ENCODE measurements at places on chromosomes 1 and 21.
A peak's percentile ranks its signal among the peaks of the same experiment; 100 is the strongest.

DNA sequence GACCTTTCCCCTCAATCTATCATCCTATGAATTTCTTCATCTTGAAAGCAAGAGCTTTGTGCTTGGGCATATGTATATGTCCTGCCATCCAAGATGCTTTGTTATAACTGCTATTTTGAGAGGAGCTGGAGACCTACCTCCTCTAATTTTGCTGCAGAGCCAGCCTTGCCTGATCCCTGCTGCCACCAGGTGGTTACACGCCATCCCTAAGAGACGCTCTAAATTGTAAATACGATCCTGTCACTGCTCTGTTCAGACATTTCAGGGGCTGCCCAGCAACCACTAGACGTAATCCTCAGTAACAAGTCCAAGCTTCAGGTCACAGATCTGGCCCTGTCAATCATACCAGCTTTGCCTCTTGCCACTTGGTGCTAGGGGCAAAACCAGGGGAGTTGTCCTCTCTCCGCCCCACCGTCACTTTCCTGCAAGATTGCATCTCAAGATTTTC lies 32.9 kb downstream of the GPA33 start:
- DNase-seq: peak; percentile 89

DNA sequence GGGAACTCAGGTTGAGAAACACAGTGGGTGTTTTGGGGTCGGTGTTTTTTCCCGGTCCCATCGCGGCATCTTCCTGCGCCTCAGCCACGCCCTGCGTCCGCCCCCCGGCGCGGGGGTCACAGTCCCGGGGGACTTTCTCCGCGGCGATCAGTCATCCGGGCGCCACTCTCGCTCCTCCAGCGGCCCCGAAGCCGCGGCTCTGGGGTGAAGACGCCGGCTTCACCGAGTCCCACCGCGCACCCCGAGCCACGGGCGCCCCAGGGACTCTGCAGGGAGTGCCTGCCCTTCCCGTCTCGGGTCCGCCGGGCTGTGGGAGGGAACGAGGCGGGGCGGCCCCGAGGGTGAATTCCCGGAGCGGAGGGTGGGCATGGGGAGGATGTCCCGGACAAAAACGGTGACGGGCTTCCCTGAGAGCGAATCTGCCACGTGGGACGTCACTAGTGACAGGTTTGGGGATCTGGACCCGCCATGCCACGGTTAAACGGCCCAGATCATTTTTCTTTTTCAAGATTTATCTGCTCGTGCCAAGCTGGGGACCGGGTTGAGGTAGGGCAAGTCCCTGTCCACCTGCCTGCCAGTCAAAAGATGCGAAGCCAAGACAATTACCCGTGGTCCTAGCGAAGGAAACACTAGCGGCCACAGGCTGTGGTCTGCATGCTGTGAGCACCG lies 717 bp upstream of the BATF3 start:
- peak; percentile 11 for DNase-seq

GRCh38 chr1:165342168-165342567 lies 14.3 kb downstream of the LMX1A start:
- no peak for DNase-seq

- DNase-seq: no peak
Observed at GRCh38 chr1:3274972-3275371, 179.5 kb upstream of the ARHGEF16 start.

- DNase-seq: peak; percentile 87
Observed at GRCh38 chr1:226912587-226913176, 27.4 kb upstream of the COQ8A start.

DNA sequence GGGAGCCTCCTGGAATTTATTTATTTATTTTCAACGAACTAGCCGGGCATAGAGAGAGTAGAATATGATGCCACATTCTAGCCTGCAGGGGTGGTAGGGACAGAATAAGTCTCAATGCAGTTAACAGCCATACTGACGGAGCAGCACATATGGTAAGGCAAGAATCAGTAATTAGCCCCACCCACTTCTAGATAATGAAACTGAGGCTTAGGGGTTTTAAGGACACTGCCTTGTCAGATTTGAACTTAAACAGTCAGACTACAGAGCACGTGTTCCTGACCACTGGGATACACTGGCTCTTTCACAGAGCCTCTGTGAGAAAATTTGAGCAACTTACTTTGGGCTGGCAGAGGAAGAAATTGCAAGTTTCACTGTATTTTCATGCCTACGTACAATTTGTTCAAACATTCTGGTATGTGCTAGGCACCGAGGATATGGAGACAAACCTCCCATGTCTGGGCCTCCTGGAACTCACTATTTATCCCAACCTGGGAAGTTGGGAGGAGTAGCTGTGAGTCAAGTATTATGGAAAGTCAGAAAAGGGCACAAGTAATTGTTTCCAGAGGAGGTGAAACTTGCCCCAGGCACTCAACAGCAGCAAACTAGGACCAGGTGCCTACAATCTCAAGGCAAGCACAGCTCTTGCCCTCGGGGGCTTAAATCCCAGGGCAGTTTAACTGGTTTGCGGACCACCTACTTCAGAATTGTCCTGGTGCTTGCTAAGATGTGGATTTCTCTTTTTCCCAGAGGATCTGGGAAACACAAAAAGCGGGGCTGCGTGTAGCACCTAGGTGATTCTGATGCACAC lies 1.6 kb upstream of the CLIC4 start:
- peak; percentile 33 for DNase-seq

GRCh38 chr1:235504122-235504493 lies at the start of gene B3GALNT2:
Gene B3GALNT2 (minus strand): TSS chr1:235504452. CDS start chr1:235504252, 200 bp downstream.
- DNase-seq: no peak

- DNase-seq: no peak
Observed at GRCh38 chr21:16455526-16455925, 725.7 kb downstream of the USP25 start.

- DNase-seq: no peak
Observed at GRCh38 chr1:22750685-22751051, 40.0 kb downstream of the EPHB2 start.

GRCh38 chr1:66932291-66932690 lies 7.5 kb downstream of the MIER1 start:
- DNase-seq: no peak

GRCh38 chr1:99737016-99737415 lies 29.4 kb downstream of the FRRS1 start:
- peak; percentile 65 for DNase-seq

DNA sequence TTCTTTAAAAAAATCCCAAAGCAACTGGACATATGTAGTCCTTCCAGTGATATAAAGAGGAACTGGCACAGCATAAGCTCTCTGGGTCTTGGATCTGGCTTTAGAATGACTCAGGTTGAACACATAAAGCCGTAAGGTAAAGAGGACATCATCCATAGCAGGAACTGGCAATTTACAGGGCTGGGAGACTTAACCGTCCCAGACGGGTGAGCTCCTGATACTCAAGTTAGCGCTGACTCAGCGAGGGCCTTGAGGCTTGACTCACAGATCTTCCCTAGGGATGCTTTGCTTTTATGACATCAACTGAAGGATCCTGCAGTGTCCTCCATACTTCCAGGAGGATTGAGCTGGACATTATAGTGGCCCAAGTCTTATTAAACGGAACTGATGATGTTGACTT lies 154.1 kb downstream of the CLIC6 start:
- DNase-seq: no peak

DNA sequence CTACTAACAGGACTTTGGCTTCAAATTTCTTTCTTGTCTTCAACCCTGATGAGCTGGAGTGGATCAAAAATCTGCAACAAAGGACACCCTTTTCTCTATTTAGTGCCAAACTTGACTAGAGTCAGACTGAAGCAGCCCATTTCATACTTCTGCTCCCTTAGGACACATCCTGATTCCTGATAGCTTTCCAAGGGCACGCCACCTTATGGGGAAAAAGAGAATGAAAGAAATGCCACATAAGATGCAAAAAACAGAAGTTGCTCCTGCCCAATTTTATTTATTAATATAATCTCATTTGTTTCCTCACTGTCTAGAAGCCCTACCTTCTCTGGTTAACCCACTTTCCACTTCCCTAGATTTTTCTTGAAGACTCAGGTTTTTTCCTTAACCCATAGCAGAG lies 72.7 kb upstream of the NBPF4 start:
- DNase-seq: peak; percentile 5

GRCh38 chr1:115813727-115814126 lies 27.2 kb downstream of the NHLH2 start:
- DNase-seq: no peak

DNA sequence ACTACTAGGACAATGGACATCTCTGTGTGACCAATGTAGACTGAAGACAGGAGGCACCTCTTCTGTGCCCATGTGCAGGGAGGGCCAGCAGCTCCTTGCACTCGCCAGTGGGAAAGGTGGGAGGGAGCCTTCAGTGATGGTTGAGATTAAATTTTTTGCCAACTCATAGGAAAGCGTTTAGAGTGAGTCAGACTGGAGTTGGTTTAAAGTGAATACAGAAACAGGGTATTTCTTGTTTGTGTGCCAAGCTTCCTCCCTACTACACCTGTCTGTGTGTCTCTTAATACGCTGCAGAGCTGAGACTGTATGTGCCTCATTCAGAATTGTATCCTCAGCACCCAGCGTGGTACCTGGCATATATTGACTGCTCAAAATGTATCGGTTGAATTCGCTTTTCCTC lies 13.5 kb upstream of the COL16A1 start:
- DNase-seq: no peak

- DNase-seq: peak; percentile 84
Observed at GRCh38 chr1:17045634-17046333, 8.0 kb downstream of the SDHB start.

DNA sequence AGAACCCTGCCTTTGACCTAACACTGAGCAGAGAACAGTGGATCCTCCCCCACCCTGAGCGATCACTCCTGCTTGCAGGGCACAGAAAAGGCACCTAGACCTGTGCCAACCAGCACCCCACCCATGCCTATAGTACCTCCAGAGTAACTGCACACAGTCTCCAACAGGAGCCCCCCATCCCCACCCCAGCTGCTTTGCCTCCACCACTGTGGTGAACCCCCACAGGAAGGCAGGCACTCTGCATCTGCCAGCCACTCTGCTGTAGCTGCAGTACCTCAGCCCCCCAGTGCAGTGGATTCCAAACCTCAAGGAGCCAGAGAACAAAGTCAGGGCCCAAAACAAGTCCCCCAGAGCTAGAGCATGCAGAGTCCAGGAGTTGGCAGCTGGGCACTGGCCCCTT lies 10.7 kb downstream of the SPATC1L start:
- no peak for DNase-seq

DNA sequence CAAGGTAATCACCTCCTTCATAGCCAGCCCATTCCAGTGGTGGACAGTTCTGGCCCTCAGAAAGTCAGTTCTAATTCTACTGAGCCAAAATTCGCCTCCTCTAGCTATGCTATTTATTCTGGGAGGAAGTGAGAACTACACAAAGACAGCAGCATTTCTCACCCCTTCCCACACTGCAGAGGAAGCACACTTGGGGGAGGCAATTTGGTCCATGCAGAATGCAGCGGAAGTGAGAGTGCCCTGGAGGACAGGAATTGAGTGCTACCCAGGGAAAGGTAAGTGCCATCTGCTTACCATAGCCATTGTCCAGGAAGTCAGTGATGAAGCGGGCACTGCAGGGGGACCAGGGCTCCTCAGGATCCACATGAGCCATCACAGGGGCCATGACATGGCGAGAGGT lies 3.7 kb downstream of the ADAMTS4 start:
- DNase-seq: no peak

GRCh38 chr1:165047994-165048393 lies 308.5 kb downstream of the LMX1A start:
- DNase-seq: no peak

GRCh38 chr21:38931291-38931690 lies 125.6 kb downstream of the ETS2 start:
- DNase-seq: no peak

- DNase-seq: peak; percentile 83
Observed at GRCh38 chr1:11157867-11158266, 31.3 kb upstream of the ANGPTL7 start.

GRCh38 chr1:169623132-169623926 lies 6.6 kb downstream of the SELP start:
- DNase-seq: no peak

- peak; percentile 34 for DNase-seq
Observed at GRCh38 chr1:60895701-60896100, 186.7 kb upstream of the NFIA start.

GRCh38 chr1:32334864-32335534 lies 1.0 kb downstream of the MARCKSL1 start:
- no peak for DNase-seq

DNA sequence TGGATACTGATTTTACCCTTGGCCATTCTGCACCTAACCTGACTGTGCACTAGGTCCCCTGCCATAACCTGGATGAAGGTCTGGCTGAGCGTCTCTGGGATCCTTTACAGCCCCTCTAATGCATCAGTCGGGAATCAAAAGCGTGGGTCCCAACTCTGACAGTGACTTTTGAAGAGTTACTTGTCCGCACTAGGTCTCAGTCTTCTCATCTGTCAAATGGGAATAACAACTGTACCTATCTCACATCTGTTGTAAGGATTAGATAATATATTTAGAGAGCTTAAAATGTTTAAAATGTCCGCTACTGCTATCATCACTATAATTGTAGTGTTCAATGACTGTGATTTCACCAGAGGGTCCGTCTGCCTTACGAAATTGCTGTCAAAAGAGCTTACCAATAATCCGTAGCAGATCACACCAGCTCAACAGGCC lies 746 bp downstream of the TADA1 start:
- no peak for DNase-seq

DNA sequence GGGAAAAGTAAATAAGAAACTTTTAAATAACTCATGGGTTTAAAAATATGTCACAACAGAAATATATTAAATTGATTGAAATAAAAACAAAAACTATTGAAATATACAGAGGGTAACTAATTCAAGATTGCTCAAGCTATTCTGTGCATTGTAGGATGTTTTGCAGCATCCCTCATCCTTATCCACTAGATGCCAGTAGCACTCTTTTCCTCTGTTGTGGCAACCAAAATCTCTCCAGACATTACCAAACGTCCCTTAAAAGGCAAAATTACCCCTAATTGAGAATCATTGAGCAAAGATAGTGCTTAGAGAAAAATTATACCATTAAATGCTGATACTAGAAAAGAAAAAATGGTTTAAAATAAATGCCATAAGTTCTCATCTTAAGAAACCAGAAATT lies 682.6 kb downstream of the RWDD3 start:
- DNase-seq: no peak

DNA sequence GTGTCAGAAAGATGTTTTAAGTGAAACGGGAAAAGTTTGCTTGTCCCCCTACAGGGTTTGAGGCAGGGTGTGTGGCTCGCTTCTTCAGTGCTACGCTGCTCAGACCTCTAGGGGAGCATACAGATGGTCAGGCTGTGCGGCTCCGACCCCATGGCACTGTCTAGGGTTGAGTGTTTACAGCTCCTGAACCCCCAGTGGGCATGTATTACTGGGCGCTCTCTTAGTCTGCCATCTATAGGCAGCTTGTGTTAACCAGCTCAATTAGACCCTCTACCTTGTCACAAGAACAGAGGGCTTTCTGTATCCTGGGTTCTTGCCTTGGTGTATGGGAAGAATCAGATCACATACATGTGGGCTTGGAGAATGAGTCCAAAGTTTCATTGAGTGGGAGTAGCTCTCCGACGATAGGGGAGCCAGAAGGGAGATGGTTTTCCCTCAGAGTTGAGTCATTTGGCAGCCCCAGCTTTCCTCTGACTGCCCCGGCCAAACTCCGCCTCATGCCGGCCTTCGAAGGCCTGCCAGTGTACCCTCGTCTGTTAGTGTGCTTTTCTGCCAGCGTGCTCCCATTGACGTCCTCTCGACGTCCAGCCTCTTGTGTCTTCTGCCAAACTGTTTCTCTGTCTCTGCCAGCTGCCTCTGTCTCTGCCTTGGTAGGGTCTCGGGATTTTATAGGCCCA lies 38.6 kb upstream of the ADGRL4 start:
- peak; percentile 1 for DNase-seq

Measured in cerebellar cortex (tissue), 1 donor.